Stimulated activated CD4-positive, alpha-beta T cell treated with anti-CD3 and anti-CD28 coated beads, Interleukin-1b, Interleukin-23, amount 100 ng/mL, for 4 hours (primary cell): ENCODE measurements at places on chromosomes 12 and 14.

DNA sequence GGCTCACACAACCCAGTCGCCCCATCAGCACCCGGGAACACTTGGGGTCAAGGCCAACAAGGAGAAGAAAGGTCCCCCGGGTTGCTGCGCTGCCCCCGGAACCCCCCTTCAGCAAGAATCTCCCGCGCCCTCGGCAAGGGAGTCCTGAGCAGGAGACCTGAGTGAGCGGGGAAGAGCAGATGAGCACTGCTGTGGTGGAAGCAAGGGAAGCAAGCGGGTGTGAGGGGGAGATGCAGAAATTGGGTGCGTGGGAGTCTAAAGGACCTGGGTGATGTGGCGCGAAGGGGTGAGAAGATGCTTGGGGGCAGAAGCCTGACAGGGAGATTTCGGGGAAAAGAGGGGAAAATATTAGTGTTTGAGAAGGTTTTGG is 105.5 kb upstream of the PRB2 start:
- no peak for DNase-seq

- no peak for DNase-seq
These were observed 26.8 kb upstream of the LYZ start for GRCh38 chr12:69321351-69321750.

DNA sequence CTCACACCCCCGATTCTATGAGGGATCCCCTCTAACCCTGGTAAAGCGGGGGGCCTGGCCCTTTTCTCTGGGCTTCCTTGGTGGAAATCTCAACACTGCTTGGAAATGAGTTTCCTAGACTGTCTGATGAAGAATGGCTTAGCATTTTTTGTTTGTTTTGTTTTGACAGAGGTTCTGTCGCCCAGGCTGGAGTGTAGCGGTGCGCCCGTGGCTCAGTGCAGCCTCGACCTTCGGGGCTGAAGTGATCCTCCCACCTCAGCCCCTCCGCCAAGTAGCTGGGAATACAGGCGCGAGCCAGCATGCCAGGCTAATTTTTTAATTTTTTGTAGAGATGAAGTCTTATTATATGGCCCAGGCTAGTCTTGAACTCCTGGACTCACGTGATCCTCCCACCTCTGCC is 30.3 kb downstream of the TC2N start:
- DNase-seq: no peak

- no peak for DNase-seq
These were observed 610.0 kb upstream of the LMO3 start for GRCh38 chr12:17215759-17216570.
